SJSA1 (cell line): ENCODE measurements at places on chromosomes 7 and 10. TPM values are rescaled to one million over a fixed set of nuclear protein-coding genes. Genes with fewer than 3 reads are reported as not detected.
A peak's percentile ranks its signal among the peaks of the same experiment; 100 is the strongest.

- no peaks in the 10 kb centered on the region for H3K36me3 ChIP-seq
- H3K27ac ChIP-seq = no peak overlapping the region
- H3K4me3 ChIP-seq = no peak overlapping the region
- no peak for DNase-seq
- H3K27me3 ChIP-seq = peaks cover 7% of the 10 kb centered on the region
Observed at GRCh38 chr10:122561792-122562191, 1.2 kb downstream of the DMBT1 start.

- no peak for DNase-seq
- no peak overlapping the region for H3K27ac ChIP-seq
- H3K36me3 ChIP-seq = no peaks in the 10 kb centered on the region
- H3K4me3 ChIP-seq = no peak overlapping the region
Observed at GRCh38 chr7:46448478-46448877, 527.4 kb upstream of the IGFBP3 start.

DNA sequence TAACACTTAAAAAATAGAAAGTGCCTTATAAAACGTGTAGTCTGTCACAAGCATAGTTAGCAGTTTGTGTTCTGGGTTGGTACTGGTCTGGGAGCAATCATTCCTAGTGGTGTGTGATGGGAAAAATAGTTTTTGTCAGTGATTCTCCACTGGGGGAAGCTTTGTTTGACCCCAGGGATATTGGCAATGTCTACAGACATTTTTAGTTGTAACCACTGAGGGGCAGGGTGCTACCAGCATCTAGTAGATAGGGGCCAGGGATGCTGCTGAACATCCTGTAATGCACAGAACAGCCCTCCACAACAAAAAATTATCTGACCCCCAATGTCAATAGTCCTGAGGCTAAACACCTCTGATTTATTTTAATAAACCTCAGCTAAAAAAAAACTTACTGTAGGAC lies 51.6 kb upstream of the CREB5 start:
- no peaks in the 10 kb centered on the region for H3K36me3 ChIP-seq
- H3K4me1 ChIP-seq = peaks cover 8% of the 10 kb centered on the region
- H3K27me3 ChIP-seq = peaks cover 5% of the 10 kb centered on the region; the same call in 1 of the 2 replicates
- no peak overlapping the region for H3K27ac ChIP-seq

DNA sequence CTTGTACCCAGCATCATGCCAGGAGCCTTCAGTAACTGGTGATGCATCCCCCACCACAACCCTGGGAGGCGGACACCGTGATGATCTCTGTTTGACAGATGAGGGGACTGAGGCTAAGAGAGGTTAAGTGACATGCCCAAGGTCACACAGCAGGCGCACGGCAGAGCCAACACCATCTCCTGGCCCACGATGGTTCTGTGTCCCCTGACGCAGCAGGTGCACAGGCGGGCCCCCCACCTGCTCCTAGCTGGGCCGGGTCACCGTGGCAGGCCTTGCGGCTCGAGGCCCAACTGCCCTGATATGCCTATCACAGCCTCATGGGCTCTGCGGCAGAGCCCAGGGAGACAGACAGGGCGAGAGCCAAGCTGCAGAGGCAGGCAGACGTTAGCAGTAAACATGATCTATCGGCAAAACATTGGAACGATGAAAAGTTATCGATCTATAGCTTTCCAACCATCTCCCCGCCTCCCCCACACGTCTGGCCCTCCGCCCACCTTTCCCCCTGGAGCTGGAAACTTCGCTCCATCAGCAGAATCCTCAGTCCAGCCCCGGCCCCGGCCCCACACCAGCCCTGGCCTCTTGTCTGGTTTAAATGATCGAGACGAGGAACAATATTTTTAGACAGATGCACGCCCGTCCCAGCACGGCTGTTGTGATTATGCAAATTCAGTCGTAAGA lies 65.9 kb downstream of the ELFN1 start:
- DNase-seq = no peak
- H3K4me1 ChIP-seq = no peaks in the 10 kb centered on the region

DNA sequence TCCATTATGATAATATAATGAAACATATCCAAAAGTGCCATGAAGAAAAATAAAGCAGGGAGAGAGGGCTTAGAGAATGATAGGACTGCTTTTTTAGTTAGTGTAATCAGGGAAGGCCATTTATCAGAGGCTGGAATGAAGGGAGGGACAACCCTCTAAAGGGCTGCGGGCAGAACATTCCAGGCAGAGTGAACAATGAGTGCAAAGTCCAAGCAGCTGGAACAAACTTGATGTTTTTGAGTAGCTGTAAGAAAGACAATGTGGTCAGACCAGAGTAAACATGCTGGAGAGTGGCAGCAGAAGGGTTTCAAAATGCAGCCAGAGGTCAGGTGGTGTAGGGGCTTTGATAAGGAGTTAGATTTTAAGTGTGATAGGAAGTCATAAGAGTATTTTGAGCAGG lies 65.6 kb upstream of the CCDC6 start:
- no peaks in the 10 kb centered on the region for H3K27me3 ChIP-seq
- no peak overlapping the region for H3K4me3 ChIP-seq
- no peaks in the 10 kb centered on the region for H3K36me3 ChIP-seq
- DNase-seq = no peak
- no peak overlapping the region for H3K27ac ChIP-seq

DNA sequence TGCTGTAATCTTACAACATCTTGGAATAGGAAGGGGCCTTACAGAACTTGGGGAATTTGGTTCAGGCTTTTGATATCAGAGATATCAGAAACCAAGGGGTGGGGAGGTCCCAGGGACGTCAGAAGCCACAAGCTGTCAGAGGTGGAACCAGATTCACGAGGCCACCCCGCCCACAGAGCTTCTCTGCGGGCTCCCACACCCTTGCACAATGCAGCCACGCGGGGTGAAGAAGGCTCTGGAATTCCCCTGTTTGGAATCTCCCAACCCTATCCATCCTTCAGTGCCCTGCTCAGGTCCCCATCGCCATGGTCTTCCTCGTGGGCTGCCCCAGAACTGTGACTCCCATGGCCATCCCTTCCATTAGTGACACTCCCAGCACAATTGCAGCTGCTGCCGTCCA lies 247.1 kb upstream of the SHH start:
- H3K27ac ChIP-seq = no peak overlapping the region
- peaks cover 4% of the 10 kb centered on the region for H3K27me3 ChIP-seq
- DNase-seq = no peak
- no peaks in the 10 kb centered on the region for H3K36me3 ChIP-seq

GRCh38 chr10:88608052-88608732 lies 21.6 kb downstream of the LIPJ start:
- DNase-seq = no peak
- no peaks in the 10 kb centered on the region for H3K27me3 ChIP-seq
- H3K4me1 ChIP-seq = no peaks in the 10 kb centered on the region
- H3K36me3 ChIP-seq = no peaks in the 10 kb centered on the region
- no peak overlapping the region for H3K27ac ChIP-seq
- H3K4me3 ChIP-seq = no peak overlapping the region

DNAAF5 gene
- 22.2 and 26.5 TPM in 2 replicates for total RNA-seq

TAS2R5 gene
- total RNA-seq = not detected in 2 replicates

OR2A5 gene
- not detected in 2 replicates for total RNA-seq

ANKRD22 gene
- total RNA-seq = not detected in 2 replicates

ECD gene
- total RNA-seq = 39.2 and 47.4 TPM in 2 replicates

SPDYE8 gene
- 0.24 TPM in 1 of 2 replicates, not detected in the other for total RNA-seq

SVOPL gene
- total RNA-seq = not detected in 2 replicates

GRCh38 chr7:96349572-96349971 lies 27.7 kb upstream of the SLC25A13 start:
- H3K4me1 ChIP-seq = no peaks in the 10 kb centered on the region
- H3K36me3 ChIP-seq = no peaks in the 10 kb centered on the region
- DNase-seq = no peak
- H3K4me3 ChIP-seq = no peak overlapping the region

CAV1 gene
- total RNA-seq = 118 and 154 TPM in 2 replicates

SUN3 gene
- 17.0 and 24.4 TPM in 2 replicates for total RNA-seq

DNA sequence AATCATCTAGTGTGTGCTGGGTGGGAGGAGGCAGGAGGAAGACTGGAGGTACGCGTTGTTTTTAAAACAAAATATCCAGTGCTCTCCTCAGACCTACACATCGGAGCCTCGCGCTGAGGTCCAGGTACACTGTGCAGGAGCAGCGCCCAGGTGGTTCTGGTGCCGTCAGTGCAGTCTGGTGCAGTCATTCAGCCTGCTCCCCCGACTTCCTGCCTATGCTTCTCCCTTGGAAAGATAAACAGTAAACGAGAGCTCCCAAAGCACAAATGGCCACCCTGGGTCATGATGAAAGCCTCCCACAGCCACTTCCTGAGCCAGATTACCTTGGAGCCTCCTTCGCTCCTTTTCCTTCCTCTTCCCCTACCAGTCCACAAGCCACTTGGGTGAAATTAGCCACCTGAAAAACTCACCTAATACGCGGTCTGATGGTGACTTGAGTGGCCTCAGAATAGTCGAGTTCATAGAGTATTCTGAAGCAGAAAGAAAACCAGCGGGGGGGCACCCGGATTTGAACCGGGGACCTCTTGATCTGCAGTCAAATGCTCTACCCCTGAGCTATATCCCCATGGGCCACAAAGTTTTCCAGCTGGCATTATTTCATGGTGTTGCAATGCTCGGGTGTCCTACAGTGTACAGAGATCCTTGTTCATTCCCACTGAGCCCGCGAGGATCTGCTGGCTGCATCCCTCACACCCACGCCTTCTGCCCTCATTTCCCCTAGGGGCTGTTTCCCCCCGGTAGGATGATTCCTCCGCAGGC lies 82.5 kb downstream of the ZNF467 start:
- H3K27ac ChIP-seq = no peak overlapping the region
- no peaks in the 10 kb centered on the region for H3K36me3 ChIP-seq
- DNase-seq = no peak
- H3K27me3 ChIP-seq = peaks cover 20% of the 10 kb centered on the region
- H3K4me1 ChIP-seq = no peaks in the 10 kb centered on the region

GRCh38 chr10:126224967-126225671 lies 163.2 kb downstream of the ADAM12 start:
- H3K4me1 ChIP-seq = peaks cover 23% of the 10 kb centered on the region
- H3K36me3 ChIP-seq = no peaks in the 10 kb centered on the region
- H3K4me3 ChIP-seq = no peak overlapping the region
- no peak overlapping the region for H3K27ac ChIP-seq
- H3K27me3 ChIP-seq = no peaks in the 10 kb centered on the region

DNA sequence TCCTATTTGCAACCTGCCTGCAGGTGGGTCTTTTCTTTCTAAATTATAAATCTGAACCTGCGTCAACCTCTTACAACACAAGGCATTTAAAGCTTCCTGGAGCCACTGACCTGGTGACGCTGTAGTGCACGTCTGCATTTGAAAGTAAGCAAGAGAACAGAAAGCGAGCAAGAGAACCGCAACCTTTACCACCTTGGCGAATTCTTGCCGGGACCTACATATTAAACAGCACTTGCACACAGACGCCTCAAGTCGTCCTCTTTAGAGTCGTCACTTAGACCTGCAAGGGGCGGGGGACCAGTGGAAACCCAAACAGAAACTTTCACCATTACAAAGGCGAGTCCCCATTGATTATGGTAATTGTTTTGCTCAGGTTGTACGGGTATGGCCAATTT lies 9.5 kb downstream of the GLI3 start:
- no peaks in the 10 kb centered on the region for H3K27me3 ChIP-seq
- no peak overlapping the region for H3K4me3 ChIP-seq
- H3K27ac ChIP-seq = no peak overlapping the region
- 0 out of 2 replicates have a peak, but pooled peaks cover 2% of the 10 kb centered on the region for H3K4me1 ChIP-seq

HOXA11 gene
- total RNA-seq = 4.4 and 5.9 TPM in 2 replicates

DNA sequence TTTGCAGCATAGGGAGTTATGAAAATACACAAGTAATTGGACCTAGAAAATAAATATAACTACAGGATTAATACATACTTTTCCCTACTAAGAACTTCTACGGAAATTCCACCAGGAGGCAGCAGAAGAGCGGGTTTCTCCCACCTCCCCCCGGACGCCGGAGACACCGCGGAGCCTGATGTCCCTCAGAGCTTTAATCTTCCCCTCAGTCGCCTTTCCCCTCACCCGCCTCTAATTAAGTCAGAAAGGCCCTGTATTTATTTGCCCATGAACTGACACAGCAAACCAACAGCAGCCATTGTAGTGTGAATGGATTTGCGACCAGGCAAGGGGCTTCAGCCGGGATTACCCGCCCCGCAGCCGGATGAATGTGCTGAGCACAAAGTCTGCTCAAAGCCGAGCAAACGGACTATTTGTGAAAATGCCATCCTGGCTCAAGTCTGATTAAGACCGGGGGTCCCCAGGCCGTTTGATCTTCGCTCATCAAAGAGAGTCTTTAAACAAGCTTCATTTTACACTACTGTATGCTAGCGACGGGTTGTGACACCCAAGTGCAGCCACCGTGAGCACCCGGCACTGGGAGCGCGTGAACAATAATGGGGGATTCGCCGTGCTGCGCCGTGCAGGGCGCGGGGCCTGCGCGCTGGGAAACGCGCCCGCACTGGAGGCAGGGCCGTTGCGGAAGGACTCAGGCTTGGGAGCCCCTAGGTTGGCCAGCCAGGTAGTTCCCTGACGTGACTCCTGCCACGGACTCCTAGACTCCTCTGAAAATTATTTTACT lies 5.6 kb upstream of the DKK1 start:
- peak; percentile 60 for DNase-seq
- no peaks in the 10 kb centered on the region for H3K27me3 ChIP-seq
- no peaks in the 10 kb centered on the region for H3K36me3 ChIP-seq
- H3K4me1 ChIP-seq = peaks cover 5% of the 10 kb centered on the region; the same call in 1 of the 2 replicates
- H3K27ac ChIP-seq = no peak overlapping the region

C7orf33 gene
- not detected in 2 replicates for total RNA-seq

GRCh38 chr7:133115596-133115995 lies 33.7 kb upstream of the CHCHD3 start:
- H3K27me3 ChIP-seq = peaks cover 12% of the 10 kb centered on the region
- H3K27ac ChIP-seq = no peak overlapping the region
- no peaks in the 10 kb centered on the region for H3K4me1 ChIP-seq
- no peaks in the 10 kb centered on the region for H3K36me3 ChIP-seq
- DNase-seq = no peak
- H3K4me3 ChIP-seq = no peak overlapping the region

GRCh38 chr7:157502701-157503111 lies 165.9 kb downstream of the DNAJB6 start:
- H3K36me3 ChIP-seq = no peaks in the 10 kb centered on the region
- no peak overlapping the region for H3K4me3 ChIP-seq
- peak; percentile 37 for DNase-seq
- no peak overlapping the region for H3K27ac ChIP-seq

SKAP2 gene
- total RNA-seq = 8.8 and 16.4 TPM in 2 replicates

GRCh38 chr10:90642136-90642535 lies 215.7 kb downstream of the HTR7 start:
- no peak overlapping the region for H3K4me3 ChIP-seq
- no peak for DNase-seq
- no peak overlapping the region for H3K27ac ChIP-seq
- no peaks in the 10 kb centered on the region for H3K36me3 ChIP-seq
- no peaks in the 10 kb centered on the region for H3K4me1 ChIP-seq
